ENCODE measurements at places on chromosomes 1 and 21. TPM values are rescaled to one million over a fixed set of nuclear protein-coding genes. Genes with fewer than 3 reads are reported as not detected.

LCA5L gene
- 7.0 TPM for polyA plus RNA-seq

GRCh38 chr1:5720936-5721335 lies 271.3 kb downstream of the NPHP4 start:
- no peak for DNase-seq

DNA sequence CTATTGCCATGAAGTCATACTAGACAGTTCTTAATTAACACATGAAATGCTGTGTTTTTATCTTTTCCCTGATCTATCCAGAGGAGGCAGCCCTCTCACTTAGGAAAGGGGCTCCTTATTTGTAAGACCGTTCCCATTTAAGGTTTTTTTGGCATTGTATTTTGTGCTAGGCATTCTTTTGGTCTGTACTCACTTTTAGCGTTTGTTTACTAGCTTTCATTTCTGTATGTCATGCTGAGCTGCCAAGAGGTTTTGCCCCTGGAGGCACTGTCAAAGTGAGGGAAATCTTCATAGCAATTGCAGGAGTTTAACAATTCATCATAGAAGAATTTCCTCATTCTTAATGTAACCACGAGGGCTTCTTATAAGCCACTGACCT lies 59.5 kb downstream of the MTR start:
- no peak for DNase-seq

DNA sequence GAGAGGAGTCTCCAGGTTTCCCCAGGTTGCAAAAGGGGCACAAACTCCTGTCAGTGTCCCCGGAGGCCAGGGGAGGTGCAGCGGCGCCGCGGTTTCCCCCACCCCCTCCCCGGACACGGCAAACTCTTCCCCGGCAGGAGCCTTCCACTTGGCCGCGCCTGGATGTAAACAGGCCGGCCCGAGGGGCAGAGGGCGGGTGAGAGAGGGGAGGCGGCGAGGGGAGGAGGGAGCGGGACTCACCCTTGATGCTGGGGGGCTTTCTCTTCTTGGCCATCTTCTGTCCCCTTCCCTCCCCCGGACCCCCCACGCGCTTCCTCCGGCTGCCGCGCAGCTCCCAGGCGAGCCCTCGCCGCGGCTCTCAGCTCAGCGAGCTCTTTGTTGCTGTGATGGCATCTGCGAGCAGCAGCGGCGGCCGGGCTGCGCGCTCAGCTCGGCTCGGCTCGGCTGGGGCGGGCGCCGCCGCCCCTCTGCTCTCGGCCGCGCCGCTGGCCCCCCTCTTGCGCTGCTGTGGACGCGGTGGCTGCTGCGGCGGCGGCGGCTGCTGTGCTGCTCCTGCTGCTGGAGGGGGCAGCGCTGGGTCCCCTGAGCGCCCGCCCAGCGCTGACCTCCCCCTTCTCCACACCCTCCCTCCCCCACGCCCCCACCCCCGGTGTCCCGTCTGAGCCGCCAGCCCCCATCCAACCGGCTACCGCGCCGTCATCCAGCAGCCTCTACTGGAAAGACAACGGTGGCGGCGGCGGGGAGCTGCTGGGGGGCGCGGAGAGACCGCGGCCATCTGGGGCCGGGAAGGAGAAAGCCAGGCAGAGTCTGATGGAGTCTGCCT lies 4.9 kb upstream of the SLC44A5 start:
- DNase-seq, result peak; percentile 46

DNA sequence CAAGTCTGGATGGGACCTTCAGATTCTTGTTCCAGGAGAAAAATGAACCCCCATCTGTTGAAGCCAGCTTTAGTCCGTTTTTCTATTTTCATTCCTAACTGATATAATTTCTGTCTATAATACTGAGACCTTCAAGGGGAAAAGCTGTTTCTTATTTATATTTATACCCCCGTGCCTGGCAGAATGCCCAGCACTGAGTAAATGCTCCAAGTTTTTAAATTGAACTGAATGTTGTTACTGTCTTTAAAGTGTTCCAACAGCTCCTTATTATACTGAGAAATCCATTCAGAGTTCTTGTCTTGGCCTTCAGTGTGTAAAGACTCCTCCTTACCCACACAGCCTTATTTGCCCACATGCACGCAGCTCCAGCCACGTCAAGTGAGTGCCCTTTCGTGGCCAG lies 178.6 kb upstream of the HMGB4 start:
- no peak for DNase-seq

PROX1 gene
- 8.5 TPM for polyA plus RNA-seq

All from left kidney (tissue), 8 donors.